ENCODE measurements at places on chromosomes 5 and 9. TPM values are rescaled to one million over a fixed set of nuclear protein-coding genes. Genes with fewer than 3 reads are reported as not detected.

DNA sequence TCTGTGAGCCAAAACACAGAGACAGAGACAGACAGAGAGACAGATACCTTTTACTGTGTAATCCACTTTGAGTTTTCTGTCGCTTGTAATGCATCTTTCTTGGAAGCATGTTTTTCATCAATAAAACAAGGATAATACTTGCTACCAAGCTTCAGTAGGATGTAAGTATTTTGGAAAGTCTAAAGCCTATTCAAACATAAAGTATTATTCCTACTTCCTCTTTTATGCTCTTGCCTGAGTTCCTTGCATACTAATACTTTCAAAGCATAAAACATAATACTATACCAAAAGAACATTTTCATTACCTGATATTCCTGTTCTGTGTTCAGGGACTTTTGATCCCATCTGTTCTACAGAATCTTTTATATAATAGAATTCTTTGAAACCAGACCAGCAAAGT lies 64.5 kb upstream of the SLC30A5 start:
- no peak for DNase-seq

The EPB41L4A gene
- polyA plus RNA-seq: 9.2 TPM

The NR5A1 gene
- not detected for polyA plus RNA-seq

DNA sequence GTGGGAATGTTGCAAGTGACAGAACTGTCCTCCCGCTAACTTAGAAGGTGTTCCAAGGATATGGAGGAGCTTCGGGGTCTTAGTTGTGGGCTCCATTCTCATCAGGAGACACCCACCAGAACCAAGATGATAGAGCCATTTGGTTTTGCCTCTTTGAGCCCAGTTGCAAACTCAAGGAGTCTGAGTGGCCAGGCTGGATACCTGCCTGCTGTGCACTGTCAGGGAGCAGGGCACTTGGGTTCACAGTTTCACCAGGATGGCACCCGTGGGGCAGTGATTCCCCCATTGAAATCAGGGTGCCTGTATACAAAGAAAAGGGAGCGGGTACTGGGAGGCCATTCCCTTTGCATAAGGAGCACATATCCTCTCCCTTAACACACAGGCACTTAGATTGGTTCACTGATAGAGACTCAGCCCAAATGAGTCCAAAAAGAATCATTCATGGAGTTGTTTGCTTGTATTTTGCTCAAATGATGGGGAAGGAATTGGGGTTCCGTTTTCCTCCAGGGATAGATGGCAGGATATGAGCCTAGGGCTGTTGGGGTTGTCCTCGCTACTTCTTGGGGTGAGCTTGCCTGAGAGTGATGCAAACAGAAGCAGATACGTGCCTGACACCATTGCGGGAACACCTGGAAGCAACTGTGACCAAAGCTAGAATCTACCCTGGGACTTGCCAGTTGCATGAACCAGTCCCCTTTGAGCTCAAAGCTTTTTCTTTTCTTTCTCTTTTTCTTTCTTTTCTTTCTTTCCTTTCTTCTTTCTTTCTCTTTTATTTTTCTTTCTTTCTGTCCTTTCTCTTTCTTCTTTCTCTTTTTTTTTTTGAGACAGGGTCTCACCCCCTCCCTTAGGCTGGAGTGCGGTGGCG lies 1.3 kb upstream of the PRR7 start:
- peak; percentile 25 for DNase-seq

DNA sequence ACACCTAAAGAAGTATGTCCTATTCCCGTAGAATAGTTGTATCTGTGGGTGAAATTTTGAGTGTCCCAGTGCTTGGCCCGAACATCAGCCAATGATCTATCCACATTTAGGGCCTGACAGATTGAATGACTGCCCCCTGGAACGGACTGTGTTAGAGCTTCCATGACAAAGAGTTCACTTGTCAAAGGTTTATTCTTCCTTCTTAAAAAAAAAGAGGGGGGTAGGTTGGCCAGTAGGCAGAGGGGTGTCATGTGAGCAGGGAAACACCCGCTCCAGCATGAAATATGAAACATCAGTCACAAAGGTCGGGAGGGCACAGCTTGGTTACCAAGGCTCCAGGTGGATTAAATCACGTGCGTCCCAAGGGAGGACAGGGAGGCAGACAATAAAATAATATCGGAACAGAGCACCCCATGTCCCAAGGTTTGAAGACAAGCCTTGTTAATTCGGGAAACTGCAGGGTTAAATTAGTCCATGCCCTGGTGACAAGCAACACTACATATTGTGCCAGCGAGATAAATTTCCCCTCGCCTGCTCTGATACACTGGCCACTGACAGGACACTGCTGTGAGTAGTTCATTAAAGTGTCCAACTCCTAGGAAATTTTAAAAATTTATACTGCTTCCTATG lies 401.2 kb downstream of the IRX1 start:
- DNase-seq: no peak

The CDH6 gene
- polyA plus RNA-seq: 0.84 TPM

The GALNT12 gene
- 0.29 TPM for polyA plus RNA-seq

- DNase-seq: peak; percentile 53
Observed at GRCh38 chr5:116637149-116637740, 62.6 kb upstream of the SEMA6A start.

GRCh38 chr5:140588311-140589070 lies 23.9 kb downstream of the SLC35A4 start:
- no peak for DNase-seq

GRCh38 chr5:56012281-56012963 lies 17.7 kb upstream of the IL6ST start:
- no peak for DNase-seq

The CBY3 gene
- not detected for polyA plus RNA-seq

The ST8SIA4 gene
- 0.84 TPM for polyA plus RNA-seq

GRCh38 chr5:37867654-37868053 lies 27.8 kb upstream of the GDNF start:
- no peak for DNase-seq

The PTGS1 gene
- polyA plus RNA-seq: 4.5 TPM

GRCh38 chr5:138528208-138528607 lies 14.8 kb downstream of the ETF1 start:
- no peak for DNase-seq

- no peak for DNase-seq
Observed at GRCh38 chr5:54820346-54821134, 164.9 kb downstream of the ESM1 start.

The GTF2H2C gene
- 12.3 TPM for polyA plus RNA-seq

The FEM1C gene
- 8.4 TPM for polyA plus RNA-seq

GRCh38 chr9:92617951-92618510 lies 51.9 kb downstream of the IPPK start:
- DNase-seq: no peak

GRCh38 chr5:179164331-179165311 lies 104.4 kb downstream of the ZNF354C start:
- DNase-seq: no peak

- DNase-seq: no peak
Observed at GRCh38 chr9:129685220-129685932, 19.9 kb downstream of the PRRX2 start.

Data from right cardiac atrium (tissue), 5 donors.